ENCODE measurements at places on chromosomes 16 and 17.

DNA sequence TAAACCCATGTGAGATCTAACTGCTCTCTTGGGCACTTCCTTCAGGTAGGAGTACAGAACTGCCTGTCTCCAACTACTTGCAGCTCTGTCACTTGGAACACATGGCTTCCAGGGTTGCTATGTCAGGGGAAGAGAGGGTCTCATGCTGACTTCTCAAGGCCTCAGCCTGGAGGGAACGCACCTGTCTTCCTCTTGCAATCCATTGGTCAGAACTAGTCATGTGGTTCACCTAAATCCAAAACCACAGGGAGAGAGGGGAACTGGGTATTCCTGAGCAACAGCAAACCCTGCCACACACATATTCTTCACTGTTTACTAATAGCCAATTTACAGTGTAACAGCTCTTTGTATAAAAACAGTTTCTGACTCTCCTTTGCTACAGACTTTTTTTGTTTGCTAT is 206.1 kb downstream of the KCNJ2 start:
- no peak for DNase-seq

DNA sequence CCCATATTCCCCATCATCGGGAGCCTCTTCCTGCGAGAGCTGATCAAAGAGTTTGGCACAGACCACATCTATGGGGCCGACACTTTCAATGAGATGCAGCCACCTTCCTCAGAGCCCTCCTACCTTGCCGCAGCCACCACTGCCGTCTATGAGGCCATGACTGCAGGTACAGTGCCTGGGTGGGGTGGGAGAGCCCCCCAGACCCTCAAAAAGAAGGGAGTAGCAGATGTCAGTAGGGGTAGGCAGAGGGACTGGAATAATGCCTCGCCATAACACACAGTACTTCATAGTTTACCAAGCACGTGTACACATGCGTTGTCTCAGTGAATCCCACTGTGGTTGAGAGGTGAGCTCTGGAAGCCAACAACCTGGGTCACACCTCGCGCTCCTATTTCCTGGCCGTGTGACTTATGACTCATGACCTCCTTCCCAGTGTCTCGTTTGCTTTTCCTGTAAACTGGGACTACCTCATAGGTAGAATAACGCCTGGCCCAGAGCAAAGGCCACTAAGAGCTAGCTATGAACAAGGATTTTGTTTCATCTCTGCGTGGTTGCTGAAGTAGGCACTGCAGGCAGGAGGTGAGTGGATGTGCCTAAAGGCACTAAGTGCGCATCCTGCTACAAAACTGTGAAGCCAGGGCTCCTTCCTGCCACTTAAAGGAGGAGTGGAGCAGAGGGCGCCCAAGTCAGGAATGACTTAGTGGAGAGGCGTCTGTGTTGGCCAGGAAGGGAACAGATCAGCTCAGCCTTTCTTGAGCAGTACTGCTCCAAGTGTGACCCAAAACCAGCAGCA is 5.2 kb downstream of the NAGLU start:
- DNase-seq, result no peak

GRCh38 chr16:50744881-50745280 is 3.0 kb downstream of the CYLD start:
- DNase-seq, result no peak

GRCh38 chr17:28530250-28530649 is 22.2 kb downstream of the UNC119 start:
- DNase-seq, result no peak

- DNase-seq, result no peak
These were observed 26.9 kb upstream of the RPL38 start for GRCh38 chr17:74176546-74177001.

DNA sequence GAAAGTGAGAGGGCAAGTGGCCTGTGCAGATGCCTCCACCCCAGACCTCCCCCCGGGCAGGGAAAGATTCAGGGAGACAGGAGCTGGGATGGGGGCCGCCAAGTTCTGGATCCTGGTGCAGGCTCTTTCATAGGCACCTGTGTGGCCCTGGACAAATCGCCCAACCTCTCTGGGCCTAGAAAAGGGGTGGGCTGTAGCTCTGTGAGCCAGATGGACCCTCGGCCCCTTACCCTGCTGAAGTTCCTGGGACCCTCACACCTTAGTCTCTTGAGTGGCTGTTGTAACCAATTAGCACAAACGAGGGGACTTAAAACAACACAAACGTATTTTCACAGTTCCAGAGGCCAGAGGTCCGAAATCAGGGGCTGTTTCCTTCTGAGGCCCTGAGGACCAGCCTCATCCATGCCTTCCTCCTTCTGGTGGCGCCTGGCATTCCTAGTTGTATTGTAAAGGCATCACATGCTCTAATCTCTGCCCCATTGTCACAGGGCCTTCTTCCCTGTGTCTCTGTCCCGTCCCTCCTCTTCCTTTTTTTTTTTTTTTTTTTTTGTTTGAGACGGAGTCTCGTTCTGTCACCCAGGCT is 352.6 kb downstream of the SEC14L1 start:
- DNase-seq, result no peak

GRCh38 chr16:87552772-87553573 is 49.3 kb upstream of the JPH3 start:
- no peak for DNase-seq

DNA sequence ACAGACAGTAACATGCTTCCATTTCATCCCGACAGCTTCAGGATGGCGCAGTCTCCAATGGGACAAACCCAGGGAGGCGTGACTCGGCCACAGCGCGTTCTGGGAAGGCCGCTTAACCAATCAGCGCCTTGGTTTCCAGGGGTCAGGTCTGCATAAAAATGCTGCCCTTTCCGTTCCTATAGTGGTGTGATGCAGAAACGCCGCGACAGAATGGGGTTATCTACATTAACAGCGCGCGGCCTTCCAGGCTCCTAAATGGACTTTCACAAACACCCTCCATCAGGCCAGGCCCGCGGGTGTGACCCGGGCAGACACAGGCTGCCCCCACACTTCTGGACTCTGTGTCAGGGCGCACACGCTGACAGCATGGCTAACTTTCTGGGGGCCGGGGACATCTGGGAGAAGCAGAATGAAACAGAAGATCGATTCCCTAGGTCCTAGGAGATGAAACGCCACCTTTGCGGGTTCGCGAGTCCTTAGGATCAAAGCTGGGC is 792 bp downstream of the TMEM231 start:
- DNase-seq, result no peak

DNA sequence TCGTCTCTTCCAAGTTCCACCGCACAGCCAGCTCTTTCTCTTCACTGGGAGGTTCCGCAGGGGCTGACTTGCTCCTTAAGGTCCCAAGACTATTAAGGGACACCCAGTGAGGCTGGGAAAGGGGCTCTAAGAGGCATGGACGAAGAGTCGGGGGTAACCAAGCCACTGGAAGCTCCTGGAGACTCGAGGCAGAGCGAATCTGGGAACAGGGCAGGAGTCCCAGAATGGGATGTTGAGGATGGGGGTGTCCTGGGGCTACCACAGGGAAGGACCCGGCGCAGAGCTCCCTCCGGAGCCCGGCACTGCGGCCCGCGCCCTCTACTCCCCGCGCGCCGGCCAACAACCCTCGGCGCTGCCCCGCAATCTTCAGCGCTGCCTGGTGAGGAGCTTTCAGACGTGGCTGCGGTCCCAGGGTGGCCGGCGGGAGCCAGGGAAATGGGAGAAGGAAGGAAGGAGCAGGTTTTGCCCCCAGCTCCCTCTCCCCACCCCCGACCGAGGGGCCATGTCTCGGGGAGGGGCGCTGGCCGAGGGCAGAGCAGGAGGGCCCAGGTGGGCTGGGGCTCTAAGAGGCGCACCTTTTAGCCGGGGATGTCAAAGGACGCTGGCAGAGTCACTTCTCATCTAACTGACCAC is 581 bp downstream of the CHST5 start:
- no peak for DNase-seq

DNA sequence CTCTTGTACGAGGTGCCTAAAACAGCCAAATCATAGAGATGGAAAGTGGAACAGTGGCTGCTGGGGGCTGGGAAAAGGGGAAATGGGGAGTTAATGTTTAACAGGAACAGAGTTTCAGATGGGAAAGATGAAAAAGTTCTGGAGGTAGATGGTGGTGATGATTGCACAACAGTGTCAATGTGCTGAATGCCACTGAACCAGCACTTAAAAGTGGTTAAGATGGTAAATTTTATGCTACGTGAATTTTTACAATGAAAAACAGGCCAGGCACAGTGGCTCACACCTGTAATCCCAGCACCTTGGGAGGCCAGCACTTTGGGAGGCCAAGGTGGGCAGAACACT is 130.4 kb downstream of the C16orf78 start:
- no peak for DNase-seq

DNA sequence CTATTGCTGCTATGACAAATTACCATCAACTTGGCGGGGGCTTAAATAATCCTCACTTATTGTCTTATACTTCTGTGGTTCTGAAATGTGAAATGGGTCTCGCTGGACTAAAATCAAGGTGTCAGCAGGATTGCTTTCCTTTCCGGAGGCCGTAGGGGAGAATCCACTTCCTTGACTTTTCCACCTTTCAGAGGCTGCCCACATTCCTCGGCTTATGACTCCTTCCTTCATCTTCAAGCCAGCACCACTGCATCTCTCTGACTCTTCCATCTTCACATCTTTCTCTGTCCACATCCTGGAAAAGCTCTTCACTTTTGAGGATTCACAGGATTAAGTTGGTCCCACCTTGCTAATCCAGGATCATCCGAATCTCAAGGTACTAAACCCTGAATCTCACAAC is 217.8 kb downstream of the GRIN2A start:
- DNase-seq, result no peak

DNA sequence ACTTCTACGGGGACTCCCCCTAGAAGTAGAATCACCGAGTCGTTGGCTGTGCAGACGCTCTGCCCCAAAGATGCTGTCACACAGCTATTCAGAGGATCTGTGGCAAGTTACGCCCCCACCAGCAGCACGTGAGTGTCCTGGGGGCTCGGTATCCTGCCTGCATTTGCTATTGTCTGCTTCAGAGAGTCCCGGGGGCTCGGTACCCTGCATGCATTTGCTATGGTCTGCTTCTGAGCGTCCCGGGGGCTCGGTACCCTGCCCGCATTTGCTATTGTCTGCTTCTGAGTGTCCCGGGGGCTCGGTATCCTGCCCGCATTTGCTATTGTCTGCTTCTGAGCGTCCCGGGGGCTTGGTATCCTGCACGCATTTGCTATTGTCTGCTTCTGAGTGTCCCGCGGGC is 23.8 kb upstream of the ZNF469 start:
- no peak for DNase-seq

- DNase-seq, result no peak
These were observed 36.0 kb downstream of the PGS1 start for GRCh38 chr17:78414178-78415162.
